ENCODE measurements at places on chromosomes 5 and 9.

DNA sequence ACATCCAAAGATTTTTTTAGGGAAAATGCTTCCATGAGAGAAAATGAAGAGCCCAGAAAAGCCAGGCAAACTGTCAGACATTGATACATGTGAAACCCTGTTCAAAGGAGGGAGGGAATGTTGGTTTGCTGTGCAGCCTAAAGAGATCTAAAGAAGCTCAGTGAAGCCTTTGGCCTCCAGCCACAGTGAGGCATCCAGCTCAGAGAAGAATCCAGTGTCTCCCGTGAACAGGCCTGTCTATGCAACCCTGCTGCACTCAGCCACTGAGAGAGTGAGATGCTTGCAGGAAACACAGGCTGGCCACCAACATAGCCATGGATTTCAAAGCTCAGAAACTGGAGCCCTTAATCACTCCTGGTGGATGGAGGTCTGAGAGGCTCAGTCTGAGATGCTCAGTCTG, 171.4 kb upstream of the PLCXD3 start:
- DNase-seq, result no peak

DNA sequence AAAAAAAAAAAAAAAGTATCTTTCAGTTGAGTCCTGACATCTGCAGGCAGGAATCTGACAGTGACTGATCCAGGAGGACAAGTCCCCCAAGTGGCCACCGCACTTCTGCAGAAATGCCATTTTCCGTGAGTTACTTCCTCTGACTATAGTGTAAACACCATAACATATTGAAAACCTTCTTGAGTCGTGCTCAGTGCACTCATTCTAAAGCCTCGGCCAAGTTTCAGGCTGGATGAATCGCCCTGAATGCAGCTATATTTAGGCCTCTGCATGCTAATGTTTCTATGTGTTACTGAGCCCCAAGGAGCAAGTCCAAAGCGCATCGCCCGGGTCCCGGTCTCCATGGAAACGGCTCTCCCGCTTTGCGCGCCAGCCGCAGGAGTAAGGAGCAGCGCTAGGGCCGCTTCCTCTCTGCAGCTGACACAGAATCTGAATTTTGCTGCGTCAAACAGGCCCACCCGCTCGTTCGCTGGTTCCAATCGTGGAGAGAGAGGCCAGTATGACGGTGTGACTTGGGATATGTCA, 335.4 kb downstream of the MSX2 start:
- no peak for DNase-seq

- DNase-seq, result no peak
Measured at GRCh38 chr5:38728029-38728428, 117.8 kb upstream of the OSMR start.

DNA sequence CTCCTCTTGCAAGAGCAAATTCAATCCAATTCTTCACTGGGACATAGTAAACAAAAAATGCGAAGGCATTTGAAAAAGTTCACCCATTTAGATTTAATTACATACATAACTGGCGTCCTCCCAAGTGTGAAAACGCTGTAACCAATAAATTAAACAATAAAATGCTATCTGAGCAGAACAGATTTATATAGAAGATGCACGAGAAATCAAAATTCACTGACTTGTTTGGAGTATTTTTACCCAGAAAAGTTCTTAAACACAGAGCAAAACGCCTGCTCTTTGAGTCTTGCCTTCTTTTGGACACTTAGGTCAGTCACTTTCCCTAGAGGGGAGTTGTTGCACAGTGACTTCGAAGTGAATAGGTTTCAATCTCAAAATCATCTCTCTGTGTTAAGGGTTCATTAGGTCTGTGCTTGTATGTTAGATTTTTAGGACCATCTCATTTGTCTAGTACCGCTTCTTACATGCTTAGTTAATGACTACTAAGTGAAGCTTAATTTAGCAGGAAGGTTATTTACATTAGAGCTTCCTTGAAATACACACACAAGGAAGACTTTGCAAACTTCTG, 1.9 kb downstream of the ALDH1A1 start:
- no peak for DNase-seq

DNA sequence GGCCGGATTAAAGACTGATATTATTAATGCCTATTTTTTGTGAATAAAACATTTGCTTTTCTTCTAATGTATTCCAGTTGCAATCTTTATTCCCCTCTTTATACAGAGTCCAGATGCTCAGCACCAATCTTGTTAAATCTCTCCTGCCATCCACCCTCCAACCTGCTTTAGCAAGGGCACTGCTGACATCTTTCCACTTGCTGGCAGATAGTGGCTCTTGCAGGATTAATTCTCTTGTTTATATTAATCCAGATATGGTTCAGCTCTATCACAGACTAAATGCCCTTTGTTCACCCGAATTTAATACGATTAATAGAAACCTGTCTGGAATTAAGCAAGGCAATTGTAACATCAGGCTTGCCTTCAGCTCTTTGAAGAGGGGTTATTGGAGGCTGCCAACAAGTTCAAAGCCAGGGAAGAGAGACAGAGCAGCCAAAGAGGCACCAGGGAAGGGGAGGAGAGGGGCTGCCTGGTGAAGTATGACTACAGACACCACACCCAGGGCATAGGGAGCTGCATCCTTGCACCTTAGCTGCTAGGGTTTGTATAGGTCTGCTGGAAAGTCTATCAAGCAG, 236.2 kb downstream of the SAXO1 start:
- DNase-seq, result no peak

- DNase-seq, result no peak
Measured at GRCh38 chr5:143393524-143393923, 10.0 kb downstream of the NR3C1 start.

- DNase-seq, result peak; percentile 55
Measured at GRCh38 chr5:23820765-23821471, 313.5 kb downstream of the PRDM9 start.

GRCh38 chr5:150206098-150206778, 16.4 kb downstream of the SLC6A7 start:
- DNase-seq, result no peak

GRCh38 chr5:177447066-177447610, 524 bp downstream of the PRR7 start:
- DNase-seq, result peak; percentile 25

DNA sequence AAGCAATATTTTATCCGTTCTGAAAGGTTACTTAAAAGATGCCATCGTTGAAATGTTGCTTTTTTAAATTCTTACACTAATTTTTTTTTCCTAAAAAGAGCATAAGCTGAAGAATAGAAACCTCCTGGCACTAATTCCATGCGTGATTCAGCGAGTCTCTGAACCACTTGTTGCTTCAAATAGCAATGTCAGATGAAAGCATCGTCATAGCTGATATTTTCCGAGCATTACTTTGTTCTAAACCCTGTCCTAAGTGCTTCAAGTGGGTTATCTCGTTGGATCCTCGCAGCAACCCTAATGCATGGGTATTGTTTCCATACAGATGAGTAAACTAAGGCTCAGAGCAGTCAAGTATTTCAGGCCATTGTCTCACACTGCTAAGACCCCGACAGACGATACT, 79.7 kb downstream of the CDH6 start:
- no peak for DNase-seq

DNA sequence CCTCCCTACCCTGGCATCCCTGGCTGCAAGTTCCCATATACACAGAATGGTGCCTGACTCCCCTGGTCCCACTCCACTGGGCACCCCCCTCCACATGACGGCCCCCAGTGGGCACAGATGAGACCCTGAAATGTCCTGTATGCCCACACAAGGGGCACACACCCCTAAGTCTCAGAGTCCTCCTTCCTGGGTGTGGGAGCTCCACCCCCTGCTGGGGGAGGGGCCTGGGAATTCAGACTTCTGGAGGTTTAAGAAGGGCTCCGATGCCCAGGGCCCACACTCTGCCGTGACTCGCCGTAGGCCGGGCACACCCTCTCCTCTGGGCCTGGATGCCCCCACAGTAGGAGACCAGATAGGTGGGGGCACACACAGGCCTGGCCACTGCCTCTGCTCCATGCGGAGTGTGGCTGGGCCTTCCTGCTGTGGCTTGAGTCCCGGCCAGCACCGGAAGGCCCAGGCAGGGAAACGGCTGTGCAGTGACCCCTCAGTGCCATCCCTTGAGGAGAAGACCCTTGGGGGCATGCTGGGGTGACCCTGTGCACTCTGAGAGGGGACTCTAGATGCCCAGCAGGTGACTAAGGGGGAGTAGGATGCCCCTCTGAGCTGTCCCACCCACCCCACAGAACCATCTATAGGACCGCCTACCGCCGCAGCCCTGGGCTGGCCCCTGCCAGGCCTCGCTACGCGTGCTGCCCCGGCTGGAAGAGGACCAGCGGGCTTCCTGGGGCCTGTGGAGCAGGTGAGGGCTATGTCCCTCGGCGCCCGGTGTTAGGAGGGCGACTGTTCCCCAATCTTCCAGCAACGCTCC, 6.5 kb downstream of the EGFL7 start:
- DNase-seq, result no peak

GRCh38 chr9:82920154-82920553, 142.8 kb downstream of the RASEF start:
- no peak for DNase-seq

DNA sequence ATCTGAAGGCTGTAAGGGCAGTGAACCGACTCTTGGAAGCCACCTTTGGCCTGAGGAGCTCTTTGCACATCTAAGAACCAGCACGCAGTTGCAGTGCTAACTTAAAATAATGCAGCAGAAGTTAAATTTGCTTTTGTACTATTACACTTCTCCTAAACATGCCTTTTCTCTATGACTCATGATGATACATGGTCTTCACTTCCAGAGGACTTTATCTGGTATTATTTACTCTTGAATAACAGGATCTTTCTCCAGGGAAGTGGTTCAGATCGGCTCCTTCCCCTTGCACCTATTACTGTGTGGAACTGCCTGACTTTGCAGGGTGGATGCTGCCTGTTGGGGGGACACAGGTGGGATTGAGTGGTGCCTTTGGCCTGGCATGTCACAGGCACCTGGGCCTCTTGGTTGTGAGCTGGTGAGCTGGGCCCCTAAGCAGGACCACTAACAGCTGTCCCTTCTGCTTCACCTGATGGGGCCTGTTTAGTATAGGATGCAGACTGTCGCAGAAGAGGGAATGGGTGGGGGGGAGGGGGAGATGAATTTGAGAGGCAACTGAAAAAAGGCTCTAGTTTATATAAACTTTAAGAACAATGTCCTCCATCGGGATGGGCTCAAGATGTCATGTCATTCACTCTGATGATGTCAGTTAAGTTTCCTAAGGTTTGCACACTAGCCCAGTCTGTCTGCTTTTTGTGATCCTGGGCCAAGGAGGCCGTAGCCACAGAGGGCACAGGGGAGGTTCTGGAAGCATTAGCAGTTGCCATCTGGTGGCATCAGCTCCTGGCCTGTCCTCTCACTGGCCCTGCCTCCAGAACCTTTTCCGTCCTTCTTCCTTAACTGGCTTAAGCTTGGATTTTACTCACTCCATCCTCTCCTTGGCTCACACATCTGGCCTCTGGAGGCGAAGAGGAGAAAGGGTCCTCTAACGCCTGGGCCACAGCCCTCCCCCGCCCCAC, 33.9 kb upstream of the GABBR2 start:
- DNase-seq, result no peak

- DNase-seq, result no peak
Measured at GRCh38 chr5:135533334-135533733, 2.4 kb downstream of the NEUROG1 start.

DNA sequence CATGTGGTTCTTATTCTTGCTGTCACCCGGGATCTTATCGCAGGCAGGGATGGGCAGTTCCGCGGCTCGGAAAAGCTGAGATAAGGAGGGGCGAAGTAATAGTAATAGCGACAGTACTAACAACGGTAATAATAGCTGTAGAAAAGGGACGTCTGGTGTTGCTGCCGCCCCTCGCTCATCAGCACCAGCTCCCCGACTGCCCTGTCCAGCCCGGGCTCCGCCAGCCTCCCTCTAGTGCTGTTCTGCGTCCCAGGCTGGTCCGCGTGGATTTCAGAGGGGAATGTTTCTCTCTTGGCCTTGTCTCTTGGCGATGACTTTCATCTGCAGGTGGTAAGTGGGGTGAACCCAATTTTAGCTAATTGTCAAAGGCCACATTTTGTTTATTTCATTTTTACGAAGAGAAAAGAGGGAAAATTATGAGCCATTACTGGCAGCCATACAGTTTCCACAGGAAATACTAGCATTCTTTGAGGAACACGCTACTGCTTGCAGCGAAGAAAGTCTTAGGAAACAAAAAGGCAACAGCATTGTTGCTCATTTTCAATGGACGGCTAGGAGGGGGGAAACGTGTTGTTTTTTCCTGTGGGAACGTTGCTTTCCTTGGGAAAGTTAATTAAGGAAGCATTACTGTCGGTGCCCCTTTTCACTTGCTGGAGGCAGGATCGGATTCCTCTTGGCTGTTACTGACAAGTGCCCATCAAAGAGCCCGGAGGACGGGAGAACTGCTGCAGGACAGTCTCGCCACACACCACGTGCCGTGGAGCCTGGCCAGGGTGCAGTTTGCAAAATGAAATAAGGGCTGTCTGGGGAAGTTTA, 762 bp downstream of the SNCAIP start:
- DNase-seq, result no peak

DNA sequence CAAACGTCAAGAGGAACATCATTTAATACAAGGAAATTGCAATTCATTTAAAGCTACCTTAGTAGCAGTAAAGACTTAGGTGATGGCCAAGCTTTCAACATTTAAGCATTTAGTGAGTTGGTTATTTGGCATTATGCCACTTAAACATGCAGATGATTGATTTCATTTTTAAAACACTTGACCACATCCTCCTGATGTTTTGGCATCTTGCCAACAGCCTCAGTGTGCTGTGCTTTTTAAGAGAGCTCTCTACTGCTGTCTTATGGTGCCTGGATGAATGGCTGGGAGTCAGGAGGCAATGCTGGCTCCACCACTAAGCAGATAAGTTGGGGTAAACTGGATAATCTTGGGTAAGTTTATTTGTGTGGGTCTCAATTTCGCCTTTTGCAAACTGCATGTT, 364.5 kb downstream of the MAN2A1 start:
- DNase-seq, result no peak

DNA sequence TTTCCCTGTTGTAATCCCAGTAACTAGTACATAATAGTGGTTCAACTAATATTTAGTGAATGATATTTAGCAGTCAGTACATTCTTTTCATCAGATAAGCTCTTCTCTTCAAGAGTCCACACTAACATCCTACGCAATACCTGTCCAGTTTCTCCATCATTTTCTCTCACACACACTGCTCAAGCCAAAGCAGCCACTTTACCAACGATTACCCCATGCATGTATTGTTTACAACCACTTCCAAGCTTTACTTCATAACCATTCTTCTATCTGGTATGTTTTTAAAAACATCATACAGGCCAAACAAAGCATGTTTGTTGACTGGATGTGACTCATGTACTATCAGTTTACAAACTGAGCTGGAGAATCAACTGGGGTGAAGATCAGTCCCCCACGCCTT, 7.3 kb downstream of the UBTD2 start:
- DNase-seq, result no peak

DNA sequence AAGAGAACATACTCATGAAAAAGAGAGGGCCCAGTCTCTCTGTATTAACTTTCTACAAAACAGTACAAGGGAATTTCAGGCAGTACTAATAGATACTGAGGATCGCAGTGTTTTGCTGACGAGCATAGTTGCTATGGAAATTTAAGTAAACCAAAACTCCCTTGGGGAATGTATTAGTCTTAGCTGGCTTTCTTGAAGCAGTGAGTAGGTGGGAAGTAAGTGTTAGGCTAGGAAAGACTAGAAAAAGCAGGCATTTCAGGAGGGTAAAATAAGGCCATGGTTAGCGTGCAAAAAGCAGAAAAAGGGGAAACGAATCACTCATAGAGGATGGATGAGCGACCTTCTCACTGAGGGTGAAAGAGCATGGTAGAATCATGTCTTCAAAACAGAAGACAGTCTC, 84.3 kb upstream of the ACTBL2 start:
- no peak for DNase-seq

GRCh38 chr5:123605822-123606221, 93.8 kb downstream of the CSNK1G3 start:
- no peak for DNase-seq

GRCh38 chr5:131068076-131068475, 97.0 kb downstream of the HINT1 start:
- DNase-seq, result no peak

Measured in NCI-H2227 treated with DMSO at 0.1 percent for 48 hours (cell line).